ENCODE measurements at places on chromosomes 13 and 19.

DNA sequence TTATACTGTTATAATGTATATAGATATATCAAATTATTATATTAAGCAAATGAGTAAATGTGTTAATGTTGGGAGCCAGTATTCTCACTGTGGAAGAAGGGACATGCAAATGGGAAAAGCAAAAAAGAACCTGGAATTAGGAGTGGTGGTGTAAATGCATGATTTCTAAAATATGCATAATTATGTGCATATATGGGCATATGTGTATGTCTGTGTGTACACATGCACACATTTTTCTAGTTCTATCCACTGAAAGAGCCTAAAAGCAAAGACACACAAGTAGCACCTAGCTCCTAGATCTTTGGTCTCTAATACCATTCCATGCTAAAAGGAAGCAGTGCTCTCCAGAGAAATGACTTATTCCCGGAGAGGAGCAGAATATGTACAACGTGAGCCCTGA lies 38.3 kb upstream of the CEACAM20 start:
- no peak for DNase-seq

DNA sequence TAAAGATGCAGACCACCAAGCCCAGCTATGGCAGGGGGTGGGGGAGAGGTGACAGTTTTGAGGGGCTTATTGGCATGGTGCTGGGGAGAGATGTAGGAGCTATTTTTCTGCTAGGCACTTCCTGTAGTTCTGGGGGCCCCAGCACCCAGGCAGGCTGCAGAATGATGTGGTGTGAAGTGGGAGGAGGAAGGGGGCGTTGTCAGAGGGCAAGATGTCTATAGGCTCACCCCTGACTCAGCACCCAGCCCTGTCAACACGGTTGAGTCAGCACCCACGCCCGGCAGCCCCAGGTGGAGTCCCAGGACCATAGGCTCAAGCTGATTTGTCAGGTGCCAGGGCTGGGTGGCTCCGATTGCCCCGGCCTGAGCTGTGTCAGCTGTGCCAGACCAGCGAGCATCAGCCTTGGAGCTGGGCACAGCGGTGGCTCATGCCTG lies 5.8 kb downstream of the KLF2 start:
- peak; percentile 98 for DNase-seq

GRCh38 chr13:73730014-73730413 lies 404.2 kb downstream of the KLF12 start:
- DNase-seq, result no peak

DNA sequence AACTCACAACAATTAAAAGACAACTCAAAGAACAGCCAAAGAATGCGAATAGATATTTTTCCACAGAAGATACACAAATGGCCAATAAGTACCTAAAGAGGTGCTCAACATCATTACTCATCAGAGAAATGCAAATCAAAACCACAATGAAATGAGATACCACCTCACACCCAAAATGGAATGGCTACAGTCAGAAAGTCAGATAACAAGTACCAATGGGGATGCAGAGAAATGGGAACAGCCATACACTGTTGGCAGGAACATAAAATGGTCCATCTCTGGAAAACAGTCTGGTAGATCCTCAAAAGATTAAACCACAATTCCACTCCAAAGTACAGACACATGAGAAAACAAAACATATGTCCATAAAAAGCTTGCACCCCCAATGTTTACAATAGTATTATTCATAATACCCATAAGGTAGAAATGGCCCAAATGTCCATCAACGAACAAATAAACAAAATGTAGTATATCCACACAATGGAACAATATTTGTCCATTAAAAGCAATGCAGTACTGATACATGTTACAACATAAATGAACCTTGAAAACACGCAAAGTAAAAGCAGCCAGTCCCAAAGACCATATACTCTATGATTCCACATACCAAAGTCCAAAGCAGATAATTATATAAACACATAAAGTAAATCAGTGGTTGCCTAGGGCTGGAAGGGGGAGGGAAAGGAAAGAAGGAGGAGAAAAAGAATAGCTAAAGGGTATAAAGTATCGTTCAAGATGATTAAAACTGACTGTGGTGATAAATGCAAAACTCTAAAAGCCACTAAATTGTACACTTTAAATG lies 19.6 kb downstream of the USP12 start:
- peak; percentile 40 for DNase-seq

DNA sequence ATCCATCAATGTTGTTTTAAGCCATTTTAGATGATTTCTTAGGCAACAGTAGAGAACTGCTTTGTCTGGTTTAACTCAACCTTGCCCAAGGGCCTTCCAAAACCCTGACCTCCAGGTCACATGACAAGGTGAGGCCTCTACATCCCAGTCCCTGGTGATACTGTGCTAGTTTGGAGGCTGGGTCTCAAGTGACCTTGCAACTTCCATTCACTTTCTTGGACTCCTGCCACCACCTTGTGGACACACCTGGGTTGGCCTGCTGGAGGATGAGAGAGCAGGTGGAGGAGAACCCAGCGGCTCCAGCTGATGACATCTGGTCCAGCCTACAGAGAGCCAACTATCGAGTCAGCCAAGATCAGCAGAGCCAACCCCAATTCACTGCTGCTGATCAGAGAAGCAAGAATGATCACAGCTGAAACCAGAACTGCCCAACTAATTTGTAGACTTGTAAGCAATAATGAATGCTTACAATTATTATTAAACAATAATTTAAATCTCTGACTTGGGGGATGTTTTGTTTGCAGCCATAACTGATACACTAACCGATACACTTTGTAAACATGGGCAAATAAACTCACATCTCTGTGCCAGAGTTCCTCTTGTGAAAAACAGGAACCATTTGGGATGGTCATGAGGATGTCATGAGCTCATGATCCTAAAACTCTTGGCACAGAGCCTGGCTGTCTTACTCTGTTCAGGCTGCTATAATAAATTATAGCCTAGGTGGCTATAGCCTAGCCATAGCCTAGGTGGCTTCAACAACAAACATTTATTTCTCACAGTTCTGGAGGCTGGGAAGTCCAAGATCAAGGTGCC lies 11.5 kb downstream of the FAM187B start:
- no peak for DNase-seq

DNA sequence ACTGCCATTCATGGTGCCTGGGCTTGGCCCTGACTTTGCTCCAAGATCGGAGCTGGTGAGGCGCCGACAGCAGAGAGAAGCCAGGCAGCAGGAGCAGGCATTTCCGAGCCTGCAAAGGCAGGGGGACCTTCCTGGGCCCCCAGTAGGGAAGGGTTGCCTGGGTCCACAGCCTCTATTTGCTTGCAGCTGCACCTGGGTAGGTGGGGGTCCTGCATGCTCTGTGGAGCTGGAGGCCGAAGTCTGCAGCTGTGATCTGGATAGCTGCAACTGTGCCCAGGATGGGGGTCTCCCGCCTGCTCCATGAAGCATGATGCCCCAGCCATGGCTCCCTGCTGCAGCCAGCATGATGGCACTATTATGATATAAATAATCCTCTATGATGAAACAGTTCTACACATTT lies 2144.2 kb downstream of the PCDH9 start:
- DNase-seq, result no peak

- DNase-seq, result no peak
Observed at GRCh38 chr13:24008679-24009078, 111.4 kb upstream of the C1QTNF9B start.

DNA sequence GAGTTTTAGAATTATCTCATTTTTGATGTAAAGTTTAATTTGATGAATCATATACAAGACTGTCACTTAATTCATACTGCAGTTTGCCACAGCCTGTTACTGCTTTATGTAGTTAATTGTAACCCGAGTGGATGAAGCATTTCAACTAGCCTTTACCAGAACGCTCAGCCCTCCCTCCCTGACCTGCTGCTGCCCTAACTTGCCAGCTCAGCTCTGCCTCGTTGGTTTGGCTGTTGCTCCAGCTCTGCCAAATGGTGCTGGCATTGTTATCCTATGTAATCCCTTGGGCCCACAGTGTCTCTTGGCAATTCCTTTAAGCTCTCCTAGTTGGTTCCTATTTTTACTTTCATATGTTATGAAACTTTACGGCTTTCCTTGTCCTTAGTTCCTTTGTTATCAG lies 113.3 kb downstream of the LMO7 start:
- peak; percentile 10 for DNase-seq

GRCh38 chr19:57382806-57383488 lies 6.7 kb upstream of the ZNF548 start:
- no peak for DNase-seq

- peak; percentile 7 for DNase-seq
Observed at GRCh38 chr13:51453959-51454703, 1.3 kb upstream of the INTS6 start.

All from Daoy (cell line).